ENCODE measurements at places on chromosomes 16 and 17. TPM values are rescaled to one million over a fixed set of nuclear protein-coding genes. Genes with fewer than 3 reads are reported as not detected.

- DNase-seq = no peak
Observed at GRCh38 chr17:40093580-40094201, 6.7 kb downstream of the NR1D1 start.

GRCh38 chr16:88973007-88973410, 4.0 kb downstream of the CBFA2T3 start:
- DNase-seq = no peak

- DNase-seq = no peak
Observed at GRCh38 chr17:79415365-79415764, 195.5 kb downstream of the RBFOX3 start.

GRCh38 chr16:83717814-83718213, 90.0 kb upstream of the HSBP1 start:
- DNase-seq = peak; percentile 89

- DNase-seq = no peak
Observed at GRCh38 chr16:31016018-31016417, 5.6 kb upstream of the STX1B start.

The LRRC46 gene
- total RNA-seq = not detected

The TERB1 gene
- total RNA-seq = not detected

The SNN gene
- 14.7 TPM for total RNA-seq
